Left hindlimb (tissue), 1 donor: ENCODE measurements at places on chromosomes 1 and 21.

DNA sequence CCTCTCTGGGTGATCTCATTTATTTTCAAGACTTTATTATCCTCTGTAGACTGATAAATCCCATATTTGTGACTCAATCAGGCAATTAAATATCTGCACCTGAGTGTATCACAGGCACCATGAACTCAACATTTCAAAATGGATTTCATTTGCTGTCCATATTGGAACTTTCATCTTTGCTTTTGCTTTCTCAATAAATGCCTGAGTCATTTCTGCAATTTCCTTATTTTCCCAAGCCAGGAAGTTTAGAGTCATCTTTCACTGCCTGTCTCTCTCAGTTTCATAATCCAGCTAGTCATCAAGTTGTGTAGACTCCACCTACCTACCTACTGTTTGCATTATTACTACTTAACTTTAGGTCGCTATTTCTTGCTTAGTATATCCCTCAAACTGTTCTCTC is 540.9 kb downstream of the LMO4 start:
- no peak for DNase-seq

DNA sequence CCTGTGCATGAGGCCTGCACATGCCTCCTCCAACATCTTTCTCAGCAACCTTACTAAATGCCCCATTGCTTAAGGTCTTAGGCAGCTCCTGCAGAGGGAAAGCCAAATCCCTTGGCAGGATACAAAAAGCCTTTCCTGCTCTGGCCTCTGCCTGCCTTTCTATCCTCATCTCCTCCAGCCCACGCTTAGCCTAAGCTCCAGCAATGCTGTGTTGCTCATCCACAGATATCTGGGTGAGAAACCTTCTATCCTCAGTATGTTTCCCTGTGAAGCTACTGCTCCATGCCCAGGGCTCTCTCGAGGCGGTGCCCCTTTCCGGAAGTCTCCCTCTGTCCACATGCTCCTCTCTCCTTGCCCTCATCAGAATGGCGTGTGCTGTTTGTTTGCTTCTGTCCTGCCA is 37.0 kb upstream of the CCSAP start:
- DNase-seq = no peak

DNA sequence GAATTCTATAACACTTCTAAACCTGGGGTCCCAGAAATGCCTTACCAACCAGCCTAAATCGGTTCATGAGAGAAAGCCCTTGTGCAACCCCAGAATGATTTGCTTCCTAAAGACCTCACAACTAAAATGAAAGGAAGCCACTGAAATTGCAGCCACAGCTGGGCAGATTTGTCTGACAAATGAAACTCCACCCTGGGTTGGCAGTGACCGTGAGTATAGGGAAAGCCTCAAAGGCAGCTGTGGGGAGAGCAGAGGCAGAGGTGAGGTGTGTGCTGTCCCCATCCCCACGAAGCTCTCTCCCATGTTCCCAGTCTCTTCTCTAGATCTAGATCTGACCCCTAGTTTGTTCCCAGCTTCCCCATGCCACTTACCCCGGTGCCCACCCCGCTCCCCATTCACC is 23.1 kb downstream of the RHBDL2 start:
- peak; percentile 34 for DNase-seq

DNA sequence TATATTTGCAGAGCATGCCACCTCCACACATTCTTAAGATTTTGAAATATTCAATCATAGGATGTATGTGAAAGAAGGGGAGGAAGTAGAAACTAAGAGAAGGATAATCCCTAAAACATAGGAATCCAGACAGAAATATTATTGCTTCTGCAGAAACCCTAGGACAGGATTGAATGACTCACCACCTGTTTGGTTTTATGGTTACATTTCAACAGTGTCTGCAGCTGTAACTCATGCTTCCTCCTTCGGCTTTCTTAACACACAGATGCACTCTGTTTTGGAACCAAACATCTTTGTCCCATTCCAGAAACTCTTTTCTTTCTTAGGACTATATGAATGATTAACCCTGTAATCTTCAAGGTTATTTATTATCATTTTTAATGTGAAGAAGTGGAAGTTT is 20.7 kb downstream of the RGS7 start:
- no peak for DNase-seq

GRCh38 chr1:61130338-61131000 is 48.1 kb downstream of the NFIA start:
- DNase-seq = no peak

DNA sequence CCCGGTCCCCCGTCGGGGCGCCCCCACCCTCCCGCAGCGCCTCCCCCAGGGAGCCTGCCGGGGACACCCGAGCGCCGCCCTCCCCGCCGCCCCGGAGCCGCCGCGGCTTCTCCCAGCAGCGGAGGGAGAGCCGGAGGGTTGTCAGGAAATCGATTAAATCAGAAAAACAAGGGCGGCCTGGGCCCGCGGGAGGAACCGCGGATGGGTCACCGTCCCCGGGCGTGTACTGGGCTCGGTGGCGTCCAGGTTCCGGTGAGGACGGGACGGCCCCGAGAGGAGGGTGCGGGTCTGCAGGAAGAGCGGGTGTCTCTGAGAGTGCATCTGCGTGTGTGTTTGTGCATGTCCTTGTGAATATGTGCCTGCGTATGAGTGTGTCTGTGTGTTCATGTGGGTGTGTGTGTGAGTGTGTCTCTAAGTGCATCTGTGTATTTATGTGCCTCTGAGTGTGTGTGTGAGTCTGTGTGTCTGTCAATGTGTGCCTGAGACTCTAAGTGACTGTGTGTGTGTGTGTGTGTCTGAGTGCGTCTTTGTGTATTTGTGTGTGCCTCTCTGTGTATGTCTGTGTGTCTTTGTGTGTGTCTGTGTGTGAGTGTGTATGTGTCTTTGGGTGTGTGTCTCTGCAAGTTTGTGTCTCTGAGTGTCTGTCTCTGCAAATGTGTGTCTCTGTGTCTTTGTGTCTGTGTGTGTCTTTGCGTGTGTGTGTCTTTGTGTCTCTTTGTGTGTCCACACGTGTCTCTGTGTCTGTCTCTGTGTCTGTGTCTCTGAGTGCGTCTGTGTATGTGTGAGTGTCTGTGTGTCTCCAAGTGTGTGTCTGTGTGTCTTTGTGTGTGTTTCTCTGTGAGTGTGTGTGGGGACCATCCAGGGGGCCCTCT is 1.1 kb downstream of the SPSB1 start:
- no peak for DNase-seq

DNA sequence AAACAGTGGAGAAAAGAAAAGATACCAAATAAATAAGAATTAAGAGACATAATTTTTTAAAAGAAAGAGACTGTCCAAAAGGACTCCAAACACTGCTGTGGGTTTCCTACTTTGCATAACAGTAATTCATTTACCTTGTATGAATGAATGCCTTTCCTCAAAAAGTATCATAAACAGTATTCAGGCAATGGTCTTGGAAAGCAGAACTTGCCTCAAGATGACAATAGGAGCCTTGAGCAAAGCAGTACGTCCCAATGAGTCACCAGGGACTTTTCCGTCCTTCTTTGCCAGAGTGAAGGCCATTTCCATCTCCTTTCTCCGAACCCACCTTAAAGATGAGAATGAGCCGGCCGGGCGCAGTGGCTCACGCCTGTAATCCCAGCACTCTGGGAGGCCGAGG is 186.4 kb downstream of the ZBTB18 start:
- no peak for DNase-seq

GRCh38 chr1:85229574-85230097 is 28.8 kb upstream of the SYDE2 start:
- DNase-seq = no peak

DNA sequence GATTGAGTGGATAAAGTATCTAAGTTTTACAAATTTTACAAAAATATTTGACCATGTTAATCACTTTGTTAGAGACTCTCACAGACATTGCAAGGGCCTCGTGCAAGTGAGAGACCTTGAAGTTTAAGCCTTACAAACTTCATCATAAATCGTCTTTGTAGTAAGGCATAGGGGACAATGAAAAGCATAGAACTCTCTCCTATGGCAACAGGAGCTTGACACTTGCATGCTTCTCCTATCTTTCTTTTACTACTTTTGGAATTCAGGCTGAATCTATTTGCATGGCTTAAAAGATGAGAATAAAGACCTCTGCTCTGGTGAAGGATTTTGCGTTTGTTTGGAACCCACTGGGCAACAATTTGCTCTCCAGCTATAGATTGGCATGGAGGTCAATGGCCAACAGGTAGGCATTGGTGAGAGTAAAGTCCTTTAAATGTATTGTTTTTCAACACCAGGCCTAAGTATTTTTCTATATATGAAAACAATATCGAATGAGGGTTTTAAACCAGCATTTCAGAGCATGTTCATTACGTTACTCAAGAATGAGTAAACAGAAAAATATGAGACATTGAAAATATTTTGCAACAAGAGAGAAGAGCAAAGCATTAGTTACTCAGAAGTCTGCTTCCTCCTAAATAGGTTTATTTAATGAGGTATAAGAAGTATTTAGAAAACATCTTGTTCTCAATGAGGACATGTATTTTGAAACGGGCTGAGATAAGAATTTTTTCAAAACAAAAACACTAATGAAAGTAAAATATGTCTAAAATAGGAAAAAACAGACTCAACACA is 192.2 kb downstream of the TGFB2 start:
- DNase-seq = no peak

- no peak for DNase-seq
Observed at GRCh38 chr1:175884369-175884768, 141.0 kb upstream of the TNR start.

DNA sequence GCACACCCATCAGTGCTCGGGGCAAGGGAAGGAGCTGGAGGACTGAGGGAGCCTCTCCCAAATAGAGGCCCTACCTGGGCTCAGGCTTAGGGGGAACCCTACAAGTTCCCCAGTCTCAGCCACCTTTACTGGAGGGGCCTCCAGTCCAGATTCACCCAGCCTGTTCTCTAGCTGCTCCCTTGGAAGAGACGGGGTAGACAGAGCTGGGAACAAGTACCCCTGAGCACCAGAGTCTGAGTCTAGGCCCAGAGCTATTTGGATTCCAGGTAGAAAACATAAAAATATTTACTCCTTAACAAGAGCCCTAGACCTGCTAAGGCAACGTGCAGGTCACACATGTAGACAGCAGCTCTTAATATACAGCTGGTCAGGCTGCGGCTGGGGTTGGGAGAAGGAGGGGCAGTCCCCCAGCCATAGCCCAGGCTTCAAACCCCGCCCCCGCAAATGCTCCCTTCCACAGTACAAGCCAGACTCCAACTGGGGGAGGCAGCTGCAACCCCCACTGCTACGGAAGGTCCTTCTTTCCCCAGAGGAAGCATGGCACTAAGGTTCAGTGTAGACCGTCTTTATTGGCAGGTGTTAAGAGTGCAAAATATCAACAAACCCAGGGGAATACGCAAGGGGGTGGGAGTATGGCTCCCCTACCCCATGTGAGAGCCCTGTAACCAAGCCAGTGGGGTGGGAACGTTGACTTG is 8.0 kb downstream of the TENT5B start:
- no peak for DNase-seq

DNA sequence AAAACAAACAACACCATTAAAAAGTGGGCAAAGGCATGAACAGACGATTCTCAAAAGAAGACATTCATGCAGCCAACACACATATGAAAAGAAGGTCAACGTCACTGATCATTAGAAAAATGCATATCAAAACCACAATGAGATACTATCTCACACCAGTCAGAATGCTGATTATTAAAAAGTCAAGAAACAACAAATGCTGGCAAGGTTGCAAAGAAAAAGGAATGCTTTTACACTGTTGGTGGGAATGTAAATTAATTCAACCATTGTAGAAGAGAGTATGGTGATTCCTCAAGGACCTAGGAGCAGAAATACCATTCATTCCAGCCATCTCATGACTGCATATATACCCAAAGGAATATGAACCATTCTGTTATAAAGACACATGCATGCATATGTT is 419.6 kb downstream of the NEGR1 start:
- DNase-seq = no peak

GRCh38 chr1:193472430-193472829 is 286.0 kb upstream of the B3GALT2 start:
- DNase-seq = no peak

GRCh38 chr1:173062150-173062938 is 11.6 kb upstream of the TNFSF18 start:
- no peak for DNase-seq

- DNase-seq = no peak
Observed at GRCh38 chr1:184929711-184930202, 44.6 kb downstream of the NIBAN1 start.

DNA sequence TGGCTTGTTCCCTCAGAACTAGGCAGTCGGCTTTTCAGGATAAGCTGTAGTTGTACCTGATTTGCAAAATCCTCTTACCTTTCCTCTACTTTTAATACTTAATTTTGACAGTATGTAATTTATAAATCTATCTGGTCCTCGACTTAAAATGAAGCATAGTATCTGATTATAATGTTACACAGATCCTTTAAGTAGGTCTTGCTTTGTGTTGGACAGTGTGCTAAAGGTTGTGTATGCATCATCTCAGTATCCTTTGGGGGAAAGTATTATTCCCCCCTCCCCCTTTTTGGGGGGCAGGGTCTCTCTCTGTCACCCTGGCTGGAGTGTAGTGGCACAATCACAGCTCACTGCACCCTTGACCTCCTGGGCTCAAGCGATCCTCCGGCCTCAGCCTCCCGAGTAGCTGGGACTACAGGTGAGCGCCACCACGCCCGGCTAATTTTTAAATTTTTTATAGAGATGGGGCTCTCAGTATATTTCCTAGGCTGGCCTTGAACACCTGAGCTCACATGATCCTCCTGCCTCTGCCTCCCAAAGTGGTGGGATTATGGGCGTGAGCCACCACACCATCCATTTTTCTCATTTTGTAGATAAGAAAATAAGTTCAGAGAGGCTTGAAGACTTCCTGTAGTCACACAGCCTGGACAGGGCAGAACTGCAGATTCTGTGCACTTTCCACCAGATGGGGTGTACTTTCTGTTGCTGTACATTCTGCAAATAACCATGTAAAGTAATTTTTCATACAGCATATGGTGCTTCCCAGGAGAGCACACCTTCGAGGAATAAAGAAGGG is 791 bp upstream of the STX6 start:
- DNase-seq = no peak

GRCh38 chr1:209607102-209607794 is 23.7 kb downstream of the CAMK1G start:
- no peak for DNase-seq

GRCh38 chr1:244341455-244342450 is 110.0 kb downstream of the ADSS2 start:
- DNase-seq = no peak

- DNase-seq = no peak
Observed at GRCh38 chr21:44867999-44868700, 5.3 kb downstream of the PTTG1IP start.

GRCh38 chr1:87816646-87817045 is 488.0 kb downstream of the LMO4 start:
- DNase-seq = no peak

DNA sequence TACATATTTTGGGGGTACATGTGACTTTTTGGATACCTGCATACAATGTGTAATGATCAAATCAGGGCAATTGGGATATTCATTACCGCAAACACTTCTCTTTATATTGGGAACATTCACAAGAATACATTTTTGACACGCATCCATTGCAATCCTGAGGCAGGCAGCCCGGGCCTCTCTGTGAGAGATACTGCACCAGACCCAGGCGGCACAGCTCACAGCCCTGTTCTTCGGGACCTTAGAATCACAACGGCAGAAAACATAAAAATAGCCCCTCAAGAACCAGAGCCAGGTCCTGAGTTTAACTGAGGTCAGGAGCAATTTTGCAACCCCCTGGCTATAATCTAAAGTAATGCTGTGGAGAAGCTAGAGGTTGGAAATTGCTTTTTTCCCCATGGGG is 90.8 kb upstream of the PGBD5 start:
- no peak for DNase-seq

GRCh38 chr1:112298558-112298957 is 97.5 kb upstream of the CTTNBP2NL start:
- peak; percentile 42 for DNase-seq
